ENCODE measurements at places on chromosomes 5 and 9.

DNA sequence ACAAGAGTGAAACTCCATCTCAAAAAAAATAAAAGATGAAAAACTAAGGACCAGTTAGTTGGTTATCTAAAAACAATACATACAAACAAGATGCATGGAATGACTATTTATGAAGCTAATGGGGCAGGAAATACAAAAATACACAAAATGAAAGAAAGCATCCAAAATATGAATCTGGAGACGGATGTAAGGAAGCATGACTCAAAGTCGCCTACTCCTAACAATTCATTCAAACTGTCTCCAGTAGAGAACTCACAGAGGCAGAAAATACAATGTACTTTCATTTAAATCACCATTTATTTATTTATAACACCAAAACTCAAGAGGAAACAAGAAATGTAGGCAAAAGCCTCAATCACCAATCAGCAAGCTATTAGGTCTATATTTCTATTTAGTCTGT is 68.4 kb downstream of the SCAI start:
- no peak for DNase-seq

- DNase-seq = no peak
Measured at GRCh38 chr9:76891874-76892273, 14.0 kb downstream of the PRUNE2 start.

GRCh38 chr5:94968507-94969095 is 316.3 kb downstream of the MCTP1 start:
- DNase-seq = peak; percentile 79

DNA sequence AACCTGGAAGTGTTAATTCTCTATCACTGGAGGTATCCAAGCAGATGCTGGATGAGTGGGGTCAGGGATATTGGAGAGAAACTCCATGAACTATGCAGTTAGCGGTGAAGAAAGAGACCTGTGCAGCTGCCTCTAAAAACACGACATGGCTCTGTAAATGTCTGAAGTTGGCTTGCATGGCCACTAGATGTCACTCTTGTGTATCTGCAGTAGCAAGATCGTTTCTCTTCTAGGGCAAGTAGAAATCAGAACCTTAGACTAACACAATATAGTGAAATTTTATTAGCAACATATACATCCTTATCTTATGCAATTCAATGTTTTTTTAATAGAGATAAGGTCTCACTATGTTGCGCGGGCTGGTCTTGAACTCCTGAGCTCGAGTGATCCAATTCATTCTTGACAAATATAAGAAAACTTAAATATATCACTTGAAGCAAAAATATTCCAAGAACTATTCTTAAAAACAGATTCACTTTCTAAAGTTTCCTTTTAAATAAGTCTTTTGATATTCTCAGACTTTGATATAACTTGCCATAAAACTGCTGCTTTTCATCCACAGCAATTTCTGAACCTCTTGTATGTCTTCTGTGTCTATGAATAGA is 2.9 kb downstream of the OR2S2 start:
- DNase-seq = peak; percentile 68

GRCh38 chr5:81297531-81297930 is 3.9 kb upstream of the ZCCHC9 start:
- no peak for DNase-seq

- peak; percentile 17 for DNase-seq
Measured at GRCh38 chr5:33850100-33850594, 41.6 kb downstream of the ADAMTS12 start.

DNA sequence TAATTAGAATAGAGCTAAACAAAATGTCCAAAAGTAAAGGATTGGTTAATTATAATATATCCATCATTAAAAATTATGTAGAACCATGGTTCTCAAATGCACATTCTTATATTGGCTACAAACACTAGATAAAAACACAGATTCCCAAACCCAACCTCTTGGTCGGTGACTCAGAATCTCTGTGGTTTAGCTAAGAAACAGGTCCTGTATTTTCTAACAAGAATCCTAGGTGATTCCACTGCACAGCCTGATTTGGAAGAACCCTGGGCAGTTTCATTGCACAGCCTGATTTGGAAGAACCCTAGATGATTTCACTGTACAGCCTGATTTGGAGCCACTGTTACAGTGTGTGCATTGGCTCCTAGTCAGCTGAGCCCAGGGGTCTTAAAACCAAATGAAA is 67.9 kb downstream of the KIAA1958 start:
- no peak for DNase-seq

- DNase-seq = no peak
Measured at GRCh38 chr9:137412431-137412830, 10.5 kb downstream of the EXD3 start.

DNA sequence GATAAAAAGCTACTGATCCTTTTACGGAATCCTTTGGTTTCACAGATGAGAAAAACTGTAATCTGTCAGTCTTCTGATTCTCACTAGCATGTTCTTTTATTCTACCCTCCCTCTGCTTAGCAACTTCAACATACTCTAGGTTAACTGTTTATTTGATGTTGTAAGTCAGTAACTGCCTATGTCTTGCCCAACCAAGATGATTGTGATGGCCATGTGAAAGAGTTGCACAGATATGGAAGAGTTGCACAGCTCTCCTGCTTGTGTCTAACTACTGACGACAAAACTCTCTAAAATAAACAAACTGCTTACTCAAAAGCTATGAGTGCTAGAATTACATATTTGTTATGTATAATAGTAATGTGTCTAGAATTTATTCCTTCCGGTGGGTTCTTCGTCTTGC is 227.3 kb upstream of the DAB2 start:
- DNase-seq = no peak

DNA sequence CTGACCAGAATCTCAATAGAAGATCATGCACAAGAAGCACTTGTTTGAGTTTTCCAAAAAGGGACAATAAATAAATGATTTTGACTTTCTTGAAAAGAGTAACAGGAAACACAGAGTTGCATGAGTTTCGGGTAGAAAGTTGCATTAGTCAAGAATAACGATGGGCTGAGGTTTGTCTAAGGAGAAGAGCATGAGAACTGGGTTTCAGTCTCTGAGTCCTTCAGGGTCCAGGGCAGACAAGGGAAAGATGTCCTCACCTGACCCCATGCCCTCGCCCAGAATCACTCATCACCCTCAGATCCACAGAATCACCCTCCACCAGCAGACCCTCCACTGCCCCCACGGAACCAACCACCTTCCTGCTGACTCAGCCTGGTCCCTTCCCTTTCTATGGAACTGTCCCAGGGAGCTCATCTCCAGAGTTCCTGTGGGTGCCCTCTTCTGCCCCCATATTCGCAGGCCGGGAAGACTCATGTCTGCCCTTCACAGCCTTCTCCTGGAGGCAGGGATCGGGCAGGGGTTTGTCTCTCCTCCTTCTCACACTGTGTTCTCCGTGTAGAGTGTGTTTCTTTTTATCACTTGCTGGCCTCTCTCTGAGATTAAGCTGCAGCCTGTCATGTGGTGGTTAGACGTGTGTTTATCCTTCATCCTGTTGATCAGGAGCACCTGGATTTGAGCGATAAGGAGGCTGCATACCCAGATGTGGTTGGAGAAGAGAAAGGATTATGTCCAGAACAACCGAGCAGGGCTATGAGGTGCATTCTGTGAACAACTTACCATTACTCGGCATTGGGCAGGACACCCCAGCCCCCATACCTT is 442.6 kb downstream of the MAT2B start:
- DNase-seq = no peak

GRCh38 chr5:82993416-82993815 is 83.8 kb downstream of the TMEM167A start:
- DNase-seq = no peak

GRCh38 chr9:76634356-76635054 is 129.7 kb upstream of the PCA3 start:
- DNase-seq = peak; percentile 23

DNA sequence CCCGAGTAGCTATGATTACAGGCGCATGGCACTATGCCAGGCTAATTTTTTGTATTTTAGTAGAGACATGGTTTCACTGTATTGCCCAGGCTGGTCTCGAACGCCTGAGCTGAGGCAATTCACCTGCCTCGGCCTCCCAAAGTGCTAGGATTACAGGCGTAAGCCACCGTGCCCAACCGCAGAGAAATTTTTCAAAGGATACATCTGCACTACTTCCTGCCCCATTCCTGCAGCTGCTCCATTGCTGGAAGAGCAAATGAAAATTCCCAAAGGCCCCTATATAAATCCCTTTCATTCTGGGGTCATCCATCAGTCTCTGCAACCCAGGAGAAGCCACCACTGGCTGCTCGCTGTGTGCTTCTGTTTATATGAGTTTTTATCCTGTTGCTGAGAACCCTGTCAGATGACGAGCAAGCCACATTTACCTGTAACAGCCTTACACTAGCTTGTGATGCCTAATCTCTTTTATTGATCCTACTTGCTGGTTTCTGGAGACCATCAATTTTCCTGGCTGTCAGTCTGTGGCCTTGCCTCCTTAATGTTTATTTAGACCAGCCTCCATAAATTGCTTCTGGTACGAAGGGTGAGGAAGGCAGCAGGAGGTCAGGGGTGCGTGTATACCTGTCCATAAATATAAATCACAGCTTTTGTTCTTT is 925.3 kb downstream of the TLE4 start:
- no peak for DNase-seq

- no peak for DNase-seq
Measured at GRCh38 chr5:40227931-40228330, 451.8 kb upstream of the PTGER4 start.

- DNase-seq = no peak
Measured at GRCh38 chr5:159906943-159907342, 9.3 kb upstream of the ADRA1B start.

- DNase-seq = no peak
Measured at GRCh38 chr5:133232435-133232834, 180.6 kb downstream of the HSPA4 start.

GRCh38 chr5:75439276-75439675 is 72.2 kb downstream of the CERT1 start:
- no peak for DNase-seq

GRCh38 chr5:143376911-143377813 is 26.3 kb downstream of the NR3C1 start:
- DNase-seq = no peak

DNA sequence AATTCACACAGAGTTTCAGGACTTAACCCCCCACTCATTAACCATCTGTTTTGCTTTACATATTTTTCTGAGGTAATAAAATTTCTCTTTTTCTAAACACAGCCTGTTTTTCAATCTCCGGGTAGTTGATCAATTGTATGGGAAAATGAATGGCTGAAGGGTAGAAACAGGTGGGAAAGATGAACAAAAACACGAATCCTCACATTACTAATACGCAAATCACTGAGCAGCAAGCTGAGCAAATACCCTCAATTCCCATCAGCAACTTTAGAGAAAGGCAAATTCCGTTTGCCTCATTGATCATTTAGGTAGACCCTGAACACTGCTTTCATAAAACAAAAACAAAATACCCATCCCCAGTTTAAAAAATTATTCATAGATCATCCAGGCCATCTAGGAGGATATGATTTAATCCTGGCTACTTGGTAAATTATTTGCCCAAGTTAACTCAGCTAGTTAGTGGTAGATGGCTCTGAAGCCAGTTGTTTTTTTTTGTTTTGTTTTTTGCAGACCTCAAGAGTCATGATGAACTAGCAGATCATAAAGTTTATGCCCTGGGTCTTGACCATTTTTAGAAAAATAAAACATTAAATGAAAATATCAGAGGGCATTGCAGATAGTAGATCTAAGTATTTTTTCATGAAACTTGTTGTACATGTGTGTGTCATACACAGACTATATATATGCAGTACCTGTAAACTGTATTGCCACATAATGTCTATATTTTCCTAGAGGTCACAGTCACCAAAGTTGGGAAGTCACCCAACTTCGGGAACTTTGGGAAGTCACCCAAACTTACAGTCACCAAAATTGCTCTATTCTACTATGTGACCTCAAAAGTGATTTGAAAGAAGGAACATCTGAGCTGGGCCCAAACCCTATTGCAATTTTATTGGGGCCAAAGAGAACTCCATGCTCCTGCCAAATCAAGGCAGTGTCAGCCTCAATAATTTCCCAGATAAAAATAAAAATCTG is 1.6 kb upstream of the CD274 start:
- no peak for DNase-seq

DNA sequence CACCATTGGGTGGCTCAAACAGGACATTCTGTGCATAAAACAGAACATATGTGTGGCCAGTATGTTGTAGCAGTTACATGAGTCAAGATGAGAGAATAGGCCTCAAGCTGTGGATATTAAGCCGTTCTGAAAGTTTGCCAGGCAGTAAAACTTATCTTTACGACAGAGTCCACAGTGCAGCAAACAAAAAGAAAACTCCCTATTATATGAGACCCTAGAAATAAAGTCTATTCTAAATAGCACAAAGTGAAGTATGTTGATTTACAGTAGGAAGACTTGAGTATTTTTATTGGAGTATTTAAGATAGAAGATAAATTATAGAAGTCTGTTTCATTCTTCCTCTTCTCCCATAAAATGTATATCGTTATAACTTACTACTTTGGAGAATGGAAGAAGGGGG is 271.5 kb downstream of the ADGRV1 start:
- DNase-seq = no peak

- no peak for DNase-seq
Measured at GRCh38 chr5:113203916-113204315, 227.3 kb downstream of the DCP2 start.

- no peak for DNase-seq
Measured at GRCh38 chr5:2005101-2006041, 122.6 kb upstream of the IRX4 start.

GRCh38 chr9:120490888-120491595 is 88.9 kb downstream of the CDK5RAP2 start:
- DNase-seq = no peak

DNA sequence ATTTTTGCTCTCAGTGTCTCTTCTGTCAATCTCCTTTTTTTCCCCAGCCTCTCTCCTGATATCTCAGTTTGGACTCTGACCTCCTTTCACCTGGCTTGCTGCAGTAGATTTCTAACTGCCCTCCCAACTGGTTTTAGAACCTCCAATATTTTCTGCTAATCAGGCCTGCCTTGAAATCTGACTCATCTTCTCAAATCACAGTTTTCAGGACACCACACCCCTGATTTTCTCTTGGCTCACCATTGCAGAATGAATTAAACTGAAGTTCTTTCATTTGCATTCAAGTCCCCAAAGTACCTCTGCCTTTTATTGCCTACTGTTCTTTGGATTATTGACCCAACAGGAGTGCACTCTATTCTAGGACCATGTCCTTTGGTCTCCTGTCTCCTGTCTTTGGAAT is 310.4 kb upstream of the TRPC7 start:
- DNase-seq = no peak
